Suppressor macrophage treated with lipopolysaccharide for 4 hours (primary cell): ENCODE measurements at places on chromosomes 16 and 17.

GRCh38 chr16:80948886-80949493 is 57.7 kb downstream of the CMC2 start:
- peak; percentile 12 for DNase-seq

GRCh38 chr16:6891496-6891895 is 441.1 kb upstream of the RBFOX1 start:
- no peak for DNase-seq

DNA sequence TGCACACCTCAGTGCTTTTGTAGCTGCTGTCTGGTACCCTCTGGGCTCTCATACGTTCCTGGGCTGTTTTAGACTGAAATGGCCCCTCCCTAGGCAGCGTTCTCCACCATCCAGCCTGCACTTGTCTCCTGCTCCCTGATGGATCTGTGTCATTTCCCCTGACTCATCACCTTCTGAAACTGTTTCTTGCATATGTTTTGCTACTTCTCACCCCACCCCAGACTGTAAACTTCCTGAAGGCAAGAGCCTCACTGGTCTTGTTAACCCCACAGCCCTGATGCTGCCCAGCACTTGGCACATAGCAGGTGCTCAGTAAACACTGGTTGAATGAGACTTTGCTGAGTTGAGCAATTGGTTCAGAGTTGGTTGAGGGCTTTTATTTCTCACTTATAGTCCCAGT is 78.7 kb downstream of the CRISPLD2 start:
- peak; percentile 76 for DNase-seq

- DNase-seq = no peak
Measured at GRCh38 chr17:42077755-42078154, 20.5 kb downstream of the ZNF385C start.

- DNase-seq = no peak
Measured at GRCh38 chr16:30484887-30485286, 12.3 kb downstream of the ITGAL start.

DNA sequence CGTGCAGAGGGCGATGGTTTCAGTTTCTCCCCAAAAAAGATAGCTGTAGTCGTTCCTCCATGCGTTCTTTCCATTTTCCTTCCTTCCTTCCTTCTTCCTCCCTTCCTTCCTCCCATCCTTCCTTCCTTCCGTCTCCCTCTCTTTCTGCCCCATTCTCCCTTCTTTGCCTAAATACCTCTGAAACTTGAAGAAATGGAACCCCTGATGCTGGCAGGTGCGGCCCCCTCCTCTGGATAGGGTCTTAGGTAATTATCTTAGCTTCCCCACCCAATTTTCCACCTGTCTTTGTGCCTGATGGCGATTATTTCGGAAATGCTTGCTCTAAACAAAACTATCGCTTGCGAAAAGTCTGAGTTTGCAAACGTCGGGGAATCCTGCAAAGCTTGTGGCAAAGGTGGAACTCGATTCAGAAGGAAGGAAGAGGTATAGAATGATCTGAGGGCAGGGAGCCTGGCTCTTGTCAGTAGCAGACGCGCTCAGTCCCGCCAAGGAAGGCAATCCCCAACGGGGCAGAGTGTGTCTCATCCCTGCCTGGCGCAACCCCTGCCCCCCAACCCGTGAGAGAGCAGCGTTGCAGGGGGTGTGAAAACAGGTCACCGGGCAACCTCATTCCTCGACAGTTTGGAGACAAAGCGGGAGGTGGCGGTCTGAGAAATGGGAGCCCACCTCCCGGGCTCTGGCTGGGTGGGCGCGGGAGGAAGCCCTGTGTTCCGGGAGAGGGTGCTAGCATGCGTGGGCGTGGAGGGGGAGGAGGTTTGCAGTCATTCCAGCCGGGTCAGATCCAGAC is 2.9 kb upstream of the CBX8 start:
- no peak for DNase-seq

GRCh38 chr16:64870859-64871258 is 251.0 kb downstream of the CDH11 start:
- DNase-seq = no peak

DNA sequence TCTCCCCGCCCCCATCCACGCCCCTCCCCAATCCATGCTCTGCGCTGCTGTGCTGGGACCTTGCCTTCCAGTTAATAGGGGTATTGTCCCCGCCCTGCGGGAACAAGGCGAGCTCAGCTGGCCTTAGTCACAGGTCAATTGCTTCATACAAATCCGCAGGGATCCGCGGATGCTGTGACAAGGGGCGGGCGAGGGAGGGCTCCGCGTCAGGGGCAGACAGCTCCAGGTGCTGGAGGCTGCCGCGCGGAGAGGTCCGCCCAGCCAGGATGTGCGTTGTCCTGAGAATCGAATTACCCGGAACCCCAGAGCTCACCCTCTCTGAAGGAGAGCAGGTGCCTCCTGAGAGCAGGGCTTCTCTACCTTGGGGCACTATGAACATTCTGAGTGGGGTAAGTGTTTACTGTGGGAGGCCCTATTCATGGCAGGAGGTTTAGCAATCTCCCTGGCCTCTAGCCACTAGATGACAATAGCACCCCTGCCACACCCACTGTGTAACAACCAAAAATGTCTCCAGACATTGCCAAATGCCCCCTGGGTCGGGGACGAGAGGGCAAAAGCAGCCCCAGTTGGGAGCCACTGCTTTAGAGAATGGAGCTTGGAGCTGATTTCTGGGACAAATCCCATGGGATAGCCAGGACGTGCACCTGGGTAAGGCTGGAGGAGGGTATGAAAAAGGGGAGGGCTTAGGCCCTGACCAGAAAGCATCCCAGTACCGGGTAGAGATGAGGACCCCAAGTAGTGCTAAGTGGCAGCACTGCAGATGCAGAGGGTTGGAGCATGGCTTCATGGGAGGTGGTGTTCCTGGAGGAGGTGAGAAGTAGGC is 138.2 kb downstream of the CYLD start:
- no peak for DNase-seq

DNA sequence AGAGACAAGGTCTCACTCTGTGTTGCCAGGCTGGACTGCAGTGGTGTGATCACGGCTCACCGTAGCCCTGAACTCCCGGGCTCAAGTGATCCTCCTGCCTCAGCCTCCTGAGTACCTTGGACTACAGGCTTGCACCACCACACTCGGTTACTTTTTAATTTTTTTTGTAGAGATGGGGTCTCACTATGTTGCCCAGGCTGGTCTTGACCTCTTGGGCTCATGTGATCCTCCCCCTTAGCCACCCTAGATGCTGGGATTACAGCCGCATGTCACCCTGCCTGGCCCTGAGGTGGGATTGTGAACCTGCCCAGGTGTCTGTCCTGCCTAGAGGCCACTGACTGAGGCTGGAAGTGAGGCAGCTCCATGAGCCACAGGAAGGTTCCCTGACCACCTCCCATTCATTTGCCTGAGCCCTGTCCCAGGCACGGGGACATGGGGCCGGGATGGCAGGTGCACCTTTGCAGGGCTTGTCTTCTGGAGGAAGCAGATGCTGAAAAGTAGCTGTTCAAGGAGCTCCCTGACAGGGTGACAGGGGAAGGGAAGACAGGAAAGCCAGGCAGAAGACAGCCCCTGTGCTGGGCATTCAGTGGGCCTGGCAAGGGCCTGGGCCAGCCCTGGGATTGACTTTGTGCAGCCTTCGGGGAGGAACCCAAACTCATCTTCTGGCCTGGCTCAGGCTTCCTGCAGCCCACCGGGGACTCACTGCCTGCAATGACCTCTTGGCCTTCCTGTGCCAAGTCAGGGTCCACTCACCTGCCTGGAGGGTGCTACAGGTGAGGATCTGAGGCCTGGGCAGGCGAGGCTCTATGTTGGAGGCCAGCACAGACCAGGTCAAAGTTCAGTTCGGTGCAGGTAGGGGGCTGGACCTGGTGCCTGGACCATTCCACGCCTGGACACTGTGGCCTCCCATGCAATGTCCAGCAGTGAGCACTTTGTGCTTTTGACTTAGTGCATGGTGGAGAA is 8.1 kb upstream of the NOTUM start:
- no peak for DNase-seq

GRCh38 chr17:60163108-60163784 is 13.5 kb downstream of the CA4 start:
- DNase-seq = no peak

GRCh38 chr17:79981661-79982101 is 54.0 kb downstream of the TBC1D16 start:
- no peak for DNase-seq

- no peak for DNase-seq
Measured at GRCh38 chr17:69300222-69300621, 26.7 kb downstream of the ABCA5 start.

GRCh38 chr17:8479431-8479947 is 43.8 kb downstream of the NDEL1 start:
- no peak for DNase-seq

DNA sequence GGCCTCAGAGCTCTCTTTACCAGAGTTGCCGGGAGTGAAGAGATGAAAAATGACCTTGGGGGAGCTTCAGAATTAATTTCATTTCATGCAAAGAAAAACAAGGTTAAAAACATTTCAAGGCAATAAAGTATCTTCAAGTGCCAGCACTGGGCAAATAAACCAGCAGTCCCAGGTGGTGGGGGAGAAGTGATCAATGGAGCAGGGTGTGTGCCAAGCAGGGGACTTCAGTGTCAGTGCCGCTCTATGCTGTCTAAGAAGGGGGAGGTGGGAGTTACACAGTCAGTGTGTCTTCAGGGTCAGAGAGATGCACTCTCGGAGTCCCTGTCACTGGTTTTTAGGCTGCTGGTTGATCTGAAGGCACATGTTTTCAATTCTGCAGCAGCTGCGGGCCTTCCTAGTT is 57.2 kb upstream of the MGAT5B start:
- no peak for DNase-seq

DNA sequence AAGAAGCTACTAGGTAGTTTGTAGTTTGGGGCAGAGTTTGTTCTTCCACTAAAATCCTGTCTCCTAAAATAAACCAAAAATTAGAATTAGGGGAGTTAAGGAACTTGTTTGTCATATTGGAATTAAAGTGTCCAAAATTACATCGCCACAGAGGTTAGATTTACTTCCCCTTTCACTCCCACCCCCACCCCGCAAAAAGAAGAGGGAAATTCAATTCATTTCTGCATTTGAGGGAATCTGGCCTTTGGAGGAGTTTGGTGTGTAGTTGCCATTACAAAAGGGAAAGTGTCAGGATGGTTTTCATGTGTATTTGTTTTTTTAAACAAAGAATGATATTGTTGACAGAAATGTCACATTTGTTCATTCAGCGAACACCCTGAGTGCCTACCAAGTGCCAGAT is 5.8 kb downstream of the TMEM97 start:
- peak; percentile 55 for DNase-seq

DNA sequence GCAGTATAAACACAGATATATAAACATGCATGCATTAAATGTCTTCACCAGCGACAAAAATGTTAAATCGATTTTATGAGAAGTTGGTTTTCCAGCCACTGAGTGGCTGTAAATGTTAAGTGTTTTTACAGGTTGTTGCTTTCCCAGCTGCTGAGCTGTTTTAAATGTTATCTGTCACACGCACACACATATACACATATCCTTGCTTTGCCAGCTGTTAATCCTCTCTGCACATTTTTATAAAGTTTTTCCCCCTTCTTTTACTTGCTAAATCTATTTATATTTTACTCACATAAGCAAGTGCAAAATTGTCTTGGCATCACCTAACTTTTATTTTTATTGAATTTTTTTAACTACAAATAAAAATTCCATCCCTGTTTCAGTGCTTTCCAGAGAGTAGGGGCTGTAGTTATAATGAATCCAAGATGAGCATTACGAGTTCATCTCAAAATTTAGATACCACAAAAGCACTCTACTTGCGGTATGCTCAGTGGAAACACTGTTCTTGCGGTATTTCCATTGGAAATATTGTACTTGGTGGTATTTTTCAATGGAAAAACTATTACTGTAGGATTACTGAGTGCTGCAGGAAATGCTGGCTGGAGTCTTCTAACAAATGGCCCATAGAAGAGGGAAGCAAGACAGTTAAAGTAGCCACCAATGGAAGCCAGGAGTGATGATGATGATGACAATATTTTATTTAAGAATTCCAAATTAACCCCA is 124.9 kb upstream of the KCNJ16 start:
- no peak for DNase-seq

- DNase-seq = peak; percentile 85
Measured at GRCh38 chr16:58366247-58367031, 25.8 kb upstream of the GINS3 start.

- DNase-seq = no peak
Measured at GRCh38 chr17:66255527-66255971, 26.3 kb upstream of the APOH start.

- no peak for DNase-seq
Measured at GRCh38 chr17:4849011-4849536, 15.9 kb downstream of the MINK1 start.

GRCh38 chr16:67561824-67562525 is 351 bp upstream of the CTCF start:
- DNase-seq = peak; percentile 99

DNA sequence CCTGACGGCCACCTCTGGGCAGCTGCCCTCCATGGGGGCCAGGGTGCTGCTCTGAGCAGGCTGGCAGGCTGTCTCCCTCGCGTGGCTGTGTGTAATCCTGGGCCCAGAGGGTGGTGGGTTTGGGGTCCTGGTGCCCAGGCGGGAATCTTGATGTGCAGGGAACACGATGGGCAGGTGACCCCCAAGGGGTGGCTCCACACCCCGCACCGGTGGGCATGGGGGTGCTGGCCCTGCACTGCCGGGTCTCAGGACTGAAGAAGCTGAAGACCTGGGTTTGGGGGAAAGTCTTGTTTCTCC is 8.6 kb downstream of the CHMP6 start:
- DNase-seq = no peak

- DNase-seq = no peak
Measured at GRCh38 chr16:65697521-65697920, 575.7 kb upstream of the CDH11 start.

DNA sequence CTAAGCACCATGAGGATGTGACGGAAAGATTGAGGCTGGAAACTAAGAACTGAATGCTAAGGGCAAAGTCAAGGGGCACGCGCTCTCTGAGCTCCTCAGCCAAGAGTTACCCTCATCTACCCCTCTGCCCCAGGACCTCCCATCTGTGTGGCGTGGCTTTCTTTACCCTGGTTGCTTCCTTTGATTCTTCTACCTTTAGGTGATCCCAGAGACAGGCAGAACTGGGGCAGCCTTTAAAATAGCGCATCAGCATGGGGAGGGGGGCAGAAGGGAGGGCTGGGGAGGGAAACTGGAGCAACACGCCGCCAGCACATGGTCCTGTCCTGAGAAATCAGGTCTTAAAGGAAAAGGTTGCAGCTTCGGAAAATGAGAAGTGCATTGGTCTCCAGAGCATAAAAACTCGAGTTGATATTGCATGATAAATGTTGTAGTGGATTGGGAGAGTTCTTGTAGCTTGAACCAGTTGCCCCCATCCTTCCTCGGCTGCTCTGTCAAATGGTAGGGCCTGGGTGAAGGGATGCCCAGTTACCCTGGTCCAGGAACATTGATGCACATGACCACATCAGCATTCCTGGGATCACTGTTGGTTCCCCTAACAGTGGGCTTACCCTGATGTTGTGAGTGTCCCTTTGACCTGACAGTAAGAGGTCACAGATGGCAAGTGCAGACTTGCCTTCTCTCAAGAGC is 29.7 kb downstream of the LDHD start:
- DNase-seq = no peak
